ENCODE measurements at places on chromosomes 4 and X.
A peak's percentile ranks its signal among the peaks of the same experiment; 100 is the strongest.

- no peak for DNase-seq
Measured at GRCh38 chr4:61782133-61782532, 582.0 kb downstream of the ADGRL3 start.

GRCh38 chr4:84582988-84583875, at the start of gene CDS1:
TSS of gene CDS1 (plus strand) at chr4:84583127. CDS start at chr4:84583402, 275 bp downstream.
- peak; percentile 7 for DNase-seq

DNA sequence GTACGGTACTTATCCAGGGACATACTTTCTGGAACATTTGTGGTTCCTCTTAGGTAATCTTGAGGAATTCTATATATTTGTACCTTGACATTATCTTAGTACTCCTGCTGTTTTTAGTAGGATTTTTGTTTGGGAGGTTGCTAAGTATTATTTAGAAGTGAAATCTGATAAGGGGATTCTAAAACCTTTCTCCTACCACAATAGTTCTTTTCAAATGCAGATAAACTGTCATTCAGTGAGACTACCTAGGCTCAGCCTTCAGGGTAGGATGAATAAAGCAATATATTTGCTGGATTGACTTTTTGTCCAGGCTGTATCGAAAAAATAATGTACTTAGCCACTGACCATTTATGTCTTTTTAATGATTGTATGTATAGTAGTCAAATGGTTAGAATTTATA, 25.4 kb downstream of the DIAPH2 start:
- DNase-seq = no peak

- no peak for DNase-seq
Measured at GRCh38 chr4:148103597-148104355, 338.4 kb downstream of the NR3C2 start.

GRCh38 chr4:81460191-81460701, 11.5 kb downstream of the RASGEF1B start:
- no peak for DNase-seq

- no peak for DNase-seq
Measured at GRCh38 chr4:57866468-57867171, 756.4 kb upstream of the IGFBP7 start.

- DNase-seq = no peak
Measured at GRCh38 chr4:166432842-166433241, 559.8 kb downstream of the TLL1 start.

DNA sequence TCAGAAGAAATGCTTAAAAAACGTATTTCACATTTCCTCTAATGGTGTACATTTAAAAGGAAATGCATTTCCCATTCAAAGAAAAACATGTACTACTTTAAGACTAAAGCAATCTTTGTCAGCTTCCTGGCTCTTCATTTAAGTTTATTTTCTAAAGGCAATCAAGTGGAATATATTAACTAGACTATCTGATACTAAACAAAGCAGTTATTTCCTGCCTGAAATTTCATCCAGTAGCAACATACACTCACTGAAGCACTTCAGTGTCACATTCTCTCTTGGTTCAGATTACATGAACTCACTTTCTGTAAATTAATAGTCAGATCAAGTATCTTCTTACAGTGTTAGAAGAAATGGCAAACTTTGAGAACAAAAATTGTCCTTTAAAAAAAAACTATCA, 42.5 kb downstream of the LRBA start:
- DNase-seq = no peak

DNA sequence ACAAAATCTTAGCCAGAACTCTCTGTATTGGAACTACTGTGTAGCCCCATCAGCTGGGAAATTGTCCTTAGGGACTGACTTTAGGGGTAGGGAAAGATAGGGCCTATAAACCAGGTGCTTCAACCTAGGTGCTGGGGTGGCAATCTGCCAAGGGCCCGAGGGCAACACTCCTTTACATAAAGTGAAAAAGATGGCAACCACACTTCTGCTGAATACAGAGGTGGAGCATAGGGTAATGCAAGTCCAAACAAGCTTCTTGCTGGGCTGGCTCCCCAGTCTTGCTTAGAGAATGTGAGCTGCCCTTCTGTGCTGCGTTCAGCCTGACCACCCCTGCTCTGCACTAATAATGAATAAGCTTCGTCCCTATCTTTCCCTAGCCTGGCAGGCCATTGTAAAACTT, 9.8 kb downstream of the ZBTB33 start:
- DNase-seq = no peak

DNA sequence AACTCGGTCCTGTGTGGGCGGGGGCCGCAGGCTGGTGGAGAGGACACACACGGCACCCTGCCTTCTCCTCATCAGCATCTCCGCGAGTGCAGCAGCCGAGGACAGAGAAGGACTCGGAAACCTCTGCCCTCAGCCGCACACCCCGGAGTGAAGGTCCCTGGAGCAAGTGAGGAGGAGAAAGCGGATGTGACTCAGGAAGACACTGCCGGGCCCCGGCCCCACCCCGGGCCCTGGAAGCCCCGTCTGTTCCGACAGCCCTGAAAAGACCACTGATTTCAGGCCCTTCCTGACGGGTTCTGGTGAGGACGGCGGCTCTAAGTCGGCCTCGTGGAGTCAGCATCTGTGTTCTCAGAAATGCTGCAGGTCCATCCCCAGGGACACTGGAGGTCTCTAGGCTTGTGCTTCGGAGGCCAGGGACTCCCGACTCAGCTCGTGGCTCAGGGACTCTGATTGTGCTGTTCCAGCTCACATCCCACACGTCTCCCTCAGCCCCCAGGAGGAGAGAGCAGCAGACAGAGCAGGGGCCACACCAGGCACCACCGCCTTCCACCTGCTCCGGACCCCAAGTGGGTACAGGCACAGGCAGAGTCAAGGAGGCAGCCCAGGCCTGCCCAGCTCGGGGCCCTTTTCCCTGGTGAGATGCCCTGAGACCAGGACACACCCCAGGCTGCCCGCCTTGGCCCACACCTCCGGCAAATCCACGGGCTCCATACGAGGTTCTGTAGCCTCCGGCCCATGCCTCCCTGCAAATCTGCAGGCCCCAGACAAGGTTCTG, 134.5 kb upstream of the NKX1-1 start:
- DNase-seq = no peak

GRCh38 chr4:84944947-84945346, 21.5 kb downstream of the WDFY3 start:
- DNase-seq = no peak

DNA sequence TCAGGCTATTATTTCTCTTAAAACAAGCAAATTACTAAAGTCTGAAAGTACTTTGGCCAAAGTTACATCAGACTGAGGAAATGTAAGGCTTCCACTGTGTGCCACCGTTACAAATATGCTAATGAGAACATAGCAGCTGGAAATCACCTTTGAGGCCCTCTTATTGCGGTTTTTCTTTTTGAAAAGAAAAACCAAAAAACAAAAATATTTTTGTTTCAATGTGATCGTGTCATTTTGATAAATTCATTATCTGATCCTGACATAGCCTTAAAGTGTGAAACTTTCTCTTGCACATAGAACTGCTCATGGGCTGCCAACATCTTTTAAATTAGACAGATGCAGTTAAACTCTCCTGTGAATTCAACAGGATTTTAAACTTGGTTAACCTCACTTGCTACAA, 2.8 kb upstream of the TIFA start:
- peak; percentile 27 for DNase-seq

DNA sequence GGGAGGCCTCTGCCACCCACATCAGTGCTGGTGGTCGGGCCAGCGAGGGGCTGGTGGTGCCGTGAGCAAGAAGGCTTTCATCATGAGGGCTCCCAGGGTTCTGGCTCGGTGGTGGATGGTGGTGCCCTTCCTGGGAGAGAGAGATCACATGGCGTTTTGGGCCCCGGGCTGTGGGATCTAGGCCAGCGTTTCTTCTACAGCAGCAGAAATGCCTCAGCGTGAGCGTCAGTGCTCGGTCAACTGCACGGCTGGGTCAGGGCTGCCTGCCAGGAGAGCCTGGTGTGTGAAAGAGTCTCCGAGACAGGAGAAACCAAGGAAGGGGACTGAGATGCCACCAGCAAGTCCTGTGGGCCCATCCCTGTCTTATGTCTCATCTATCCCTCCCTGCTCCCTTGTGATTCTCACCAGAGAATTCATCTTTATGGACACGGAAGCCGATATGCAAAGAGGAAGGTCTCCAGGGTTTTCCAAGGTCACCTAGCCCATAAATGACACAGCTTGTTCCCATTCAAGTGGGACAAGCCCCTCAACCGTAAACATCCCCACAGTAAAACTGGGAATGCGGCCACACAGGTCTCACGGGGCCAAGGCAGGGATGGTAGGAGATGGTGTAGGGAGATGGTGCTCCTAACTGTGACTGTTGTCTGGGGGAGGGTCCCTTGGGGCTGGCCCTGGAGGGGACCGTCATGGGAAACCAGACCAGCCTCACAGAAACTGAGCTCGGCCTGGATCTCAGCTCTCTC, 99.2 kb downstream of the SORCS2 start:
- no peak for DNase-seq

GRCh38 chr4:117447925-117448324, 362.5 kb upstream of the TRAM1L1 start:
- DNase-seq = peak; percentile 43

DNA sequence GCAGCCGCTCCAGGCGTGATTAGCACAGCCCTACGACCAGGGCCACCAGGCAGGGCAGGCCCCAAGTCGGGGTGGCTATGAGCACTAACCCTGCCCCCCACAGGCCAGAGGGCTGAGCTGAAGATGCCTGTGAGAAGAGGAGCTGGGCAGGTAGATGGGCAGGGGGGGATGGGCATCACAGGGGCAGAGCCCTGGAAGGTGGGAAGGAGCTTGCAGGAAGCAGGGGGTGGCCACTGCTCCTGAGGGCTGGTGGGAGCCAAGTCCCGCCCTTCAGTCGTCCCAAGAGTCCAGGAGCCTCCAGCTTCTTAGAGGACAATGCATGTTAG, 7.3 kb upstream of the MXD4 start:
- DNase-seq = no peak

Measured in hematopoietic multipotent progenitor cell treated with erythropoietin and hydrocortisone succinate and interleukin-3 and kit ligand, for 6 days (in vitro differentiated cells).